ENCODE measurements at places on chromosomes 1 and 21.

GRCh38 chr1:231216498-231216897 lies 24.5 kb upstream of the GNPAT start:
- peak; percentile 87 for DNase-seq

- no peak for DNase-seq
Measured at GRCh38 chr1:37809942-37810341, 1.9 kb upstream of the YRDC start.

DNA sequence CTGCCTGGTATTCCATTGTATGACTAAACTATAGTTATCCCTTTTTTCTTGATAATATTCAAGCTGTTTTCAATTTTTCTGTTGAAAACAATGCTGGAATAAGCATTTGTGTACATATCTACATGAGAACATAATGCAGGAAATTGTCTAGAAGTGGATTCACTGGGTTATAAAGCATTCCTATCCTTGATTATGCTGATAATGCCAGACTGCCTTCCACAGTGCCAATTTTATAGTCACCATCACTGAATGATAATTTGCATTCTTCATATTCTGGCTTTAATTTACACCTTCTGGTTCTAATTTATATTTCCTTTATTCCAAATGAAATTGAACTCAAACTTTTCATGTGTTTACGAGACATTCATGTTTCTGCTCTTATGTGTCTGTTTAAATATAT lies 651.0 kb upstream of the PLXNA2 start:
- DNase-seq, result no peak

DNA sequence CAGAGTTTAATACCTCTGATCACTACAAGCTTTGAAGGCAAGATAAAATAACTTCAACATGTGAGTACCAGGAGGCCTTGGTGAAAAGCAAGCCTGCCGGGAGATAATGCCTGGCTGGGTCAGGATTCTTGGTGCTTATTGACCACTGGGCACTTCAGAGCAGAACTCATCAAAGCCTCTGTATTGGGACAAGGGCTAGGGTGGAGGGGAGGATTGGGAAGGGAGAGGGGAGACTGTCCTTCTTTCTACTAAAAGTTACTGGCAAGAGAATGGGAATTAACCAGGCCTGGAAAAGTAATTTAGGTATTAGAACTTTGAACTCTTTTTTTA lies 35.2 kb downstream of the NEK2 start:
- DNase-seq, result no peak

- DNase-seq, result no peak
Measured at GRCh38 chr1:100035214-100035613, 65.4 kb downstream of the SLC35A3 start.

DNA sequence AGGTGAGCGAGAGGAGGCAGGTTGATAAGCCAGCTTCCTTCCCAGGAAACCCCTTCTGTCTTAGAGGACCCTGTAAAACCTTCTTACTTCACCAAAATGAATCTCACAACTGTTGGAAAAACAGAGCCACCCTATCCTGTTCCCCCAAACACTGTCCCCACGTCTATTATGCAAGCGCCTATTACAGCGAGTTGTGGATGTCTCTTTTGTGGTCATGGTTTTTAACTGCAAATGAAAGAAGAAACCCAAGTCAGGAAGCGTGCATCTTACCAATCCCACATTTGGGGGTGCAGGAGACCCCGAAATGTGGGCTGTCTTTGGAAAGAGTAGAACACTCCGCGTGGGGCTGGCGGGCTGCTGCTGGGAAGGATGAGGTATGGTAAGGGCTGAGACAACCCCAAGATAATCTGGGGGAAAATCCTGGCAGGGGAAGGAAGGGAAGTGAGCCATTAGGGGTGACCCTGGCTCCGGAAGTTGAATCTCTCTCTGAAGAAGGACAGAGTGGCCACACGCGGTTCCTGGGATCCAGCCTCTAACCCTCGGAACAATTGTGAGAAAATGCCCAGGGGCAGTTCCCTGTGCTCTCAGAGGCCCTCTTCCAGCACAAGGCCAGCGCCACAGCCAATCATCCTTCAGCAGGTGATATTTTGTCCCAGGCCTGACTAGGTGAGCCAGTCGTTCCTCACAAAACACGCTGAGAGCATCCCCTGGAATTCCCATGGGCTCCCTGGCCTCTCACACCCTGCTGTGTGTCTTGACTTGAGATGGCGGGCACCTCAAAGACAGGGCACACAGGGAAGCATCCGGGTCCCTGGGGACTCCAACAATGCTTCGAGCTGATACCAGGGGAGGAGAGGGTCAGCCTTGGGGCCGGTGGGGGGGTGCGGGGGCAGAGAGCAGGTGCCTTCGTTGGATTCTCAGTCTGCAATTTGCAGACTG lies 168.5 kb upstream of the IRF2BP2 start:
- DNase-seq, result peak; percentile 8

DNA sequence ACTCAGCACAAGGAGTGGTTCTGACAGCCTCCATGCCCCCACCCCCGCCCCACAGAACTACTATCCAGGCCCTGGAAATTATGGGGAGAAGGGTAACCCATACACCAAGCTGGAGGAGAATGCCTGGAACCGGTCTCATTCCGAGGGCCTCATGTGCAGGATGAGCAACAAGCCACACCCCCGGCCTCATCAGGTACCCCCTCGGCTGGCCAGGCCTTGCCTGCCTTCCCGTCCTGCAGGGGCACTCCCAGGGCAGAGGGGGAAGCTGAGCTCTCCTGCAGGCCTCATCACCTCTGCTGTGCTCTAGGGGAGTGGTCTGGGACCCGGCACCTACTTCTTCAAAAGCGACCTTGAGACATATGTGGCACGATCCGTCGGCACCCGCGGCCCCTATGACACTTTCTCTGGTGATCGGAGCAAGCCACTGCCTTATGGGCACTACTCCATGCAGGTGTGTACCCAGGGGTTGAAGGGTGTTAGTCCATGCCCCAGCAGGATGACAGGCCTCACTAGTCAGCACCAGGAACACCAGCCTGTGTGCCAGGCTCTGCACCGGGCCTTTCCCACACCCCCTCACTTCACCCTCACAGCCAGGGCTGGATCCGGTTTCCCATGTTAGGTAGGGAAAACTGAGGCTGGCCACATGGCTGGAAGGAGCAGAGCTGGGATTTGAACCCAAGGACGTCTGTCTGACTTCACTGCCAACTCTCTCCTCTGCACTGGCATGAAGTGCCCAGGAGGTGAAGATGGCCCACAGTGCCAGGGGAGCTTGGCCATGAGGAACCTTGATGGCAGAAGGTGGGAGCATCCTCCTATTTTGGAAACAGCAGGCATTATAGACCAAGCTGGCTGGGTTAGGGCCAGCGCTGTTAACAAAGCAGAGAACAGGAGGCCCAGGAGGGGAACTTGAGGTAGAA lies 10.9 kb upstream of the TTC22 start:
- no peak for DNase-seq

GRCh38 chr21:46319186-46319585 lies 4.5 kb downstream of the C21orf58 start:
- no peak for DNase-seq

DNA sequence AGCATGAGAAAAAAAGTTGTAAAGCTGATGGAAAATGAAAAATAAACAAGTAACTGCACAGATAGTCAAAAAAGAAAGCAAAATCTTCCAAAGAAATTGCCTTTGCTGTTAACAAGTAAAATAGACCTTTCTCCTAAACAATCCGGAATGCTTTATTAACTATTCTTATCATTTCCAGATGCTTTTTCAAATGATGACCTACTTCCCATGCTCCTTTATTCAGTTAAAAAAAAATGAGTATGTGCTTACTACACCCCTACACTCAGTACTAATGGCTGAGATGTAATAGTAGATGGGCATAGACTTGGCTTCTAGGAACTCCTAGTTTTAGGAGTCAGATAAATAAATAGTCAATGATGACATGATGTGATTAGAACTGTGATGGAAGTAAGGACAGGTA lies 108.5 kb downstream of the NIBAN1 start:
- no peak for DNase-seq

DNA sequence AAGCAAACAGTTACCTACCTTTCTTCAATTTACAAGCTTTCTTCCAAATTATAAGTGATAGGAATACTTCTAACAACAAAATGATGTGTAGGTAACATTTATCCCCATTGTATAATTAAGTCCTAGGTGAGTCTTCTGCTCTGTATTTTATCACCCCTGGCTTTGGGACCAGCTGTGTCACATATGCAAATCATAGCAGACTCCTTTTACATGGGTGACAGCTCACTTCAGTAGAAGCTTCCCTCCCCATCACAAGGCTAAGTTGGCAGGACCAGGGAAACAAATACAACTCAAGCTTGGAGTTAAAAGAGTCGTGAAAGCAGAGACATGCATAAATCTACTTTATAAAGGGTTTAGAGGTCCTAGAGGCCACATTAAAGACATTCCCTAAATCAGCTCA lies 121.1 kb upstream of the RUNX1 start:
- no peak for DNase-seq

DNA sequence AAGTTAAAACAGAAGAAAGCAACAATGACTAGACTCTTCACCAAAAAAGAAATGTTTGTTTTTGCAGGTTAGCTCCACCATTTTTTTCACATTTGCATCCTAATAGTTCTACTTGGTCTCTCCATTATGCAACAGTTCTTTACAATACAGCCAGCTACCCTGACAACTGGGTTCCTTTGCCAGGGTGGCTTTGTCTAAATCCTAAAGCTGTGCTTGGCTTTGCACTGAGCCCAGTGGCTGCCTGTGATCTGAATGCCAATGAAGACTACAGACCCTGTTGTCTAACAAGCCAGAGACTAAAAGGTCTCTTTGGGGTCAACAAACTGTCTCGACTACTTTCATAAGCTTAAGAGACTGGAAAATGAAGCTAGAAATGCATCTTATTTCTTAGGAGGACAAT lies 112.0 kb downstream of the AKT3 start:
- no peak for DNase-seq

DNA sequence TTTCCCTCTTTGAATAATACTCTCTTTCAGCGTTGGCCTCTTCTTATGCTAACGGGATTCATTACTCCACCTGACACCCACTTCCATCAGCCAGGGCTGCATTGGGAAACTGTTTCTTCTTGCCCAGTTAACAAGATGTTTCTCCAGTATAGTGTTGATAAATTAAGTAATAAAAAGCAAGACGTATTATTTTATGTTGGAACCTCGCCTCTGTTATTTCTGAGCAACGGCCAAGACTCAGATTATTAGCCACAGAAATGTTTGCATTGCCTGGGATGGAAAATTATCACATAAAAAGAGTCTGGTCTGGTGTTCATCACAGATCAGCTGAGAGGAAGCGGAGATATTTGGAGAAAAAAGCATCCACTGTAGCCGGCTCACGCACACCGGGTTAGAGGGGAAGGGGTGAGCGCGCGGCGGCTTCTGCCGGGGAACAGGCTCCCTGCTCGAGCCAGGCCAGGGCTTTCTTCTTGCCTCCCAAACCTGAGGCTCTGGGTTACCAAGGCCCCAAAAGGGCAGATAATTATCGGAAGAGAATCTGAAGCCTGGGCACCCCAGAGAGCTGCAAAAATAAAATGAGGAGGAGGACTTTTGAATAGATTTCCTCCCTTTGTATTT lies 189.5 kb downstream of the PRDM16 start:
- DNase-seq, result no peak

DNA sequence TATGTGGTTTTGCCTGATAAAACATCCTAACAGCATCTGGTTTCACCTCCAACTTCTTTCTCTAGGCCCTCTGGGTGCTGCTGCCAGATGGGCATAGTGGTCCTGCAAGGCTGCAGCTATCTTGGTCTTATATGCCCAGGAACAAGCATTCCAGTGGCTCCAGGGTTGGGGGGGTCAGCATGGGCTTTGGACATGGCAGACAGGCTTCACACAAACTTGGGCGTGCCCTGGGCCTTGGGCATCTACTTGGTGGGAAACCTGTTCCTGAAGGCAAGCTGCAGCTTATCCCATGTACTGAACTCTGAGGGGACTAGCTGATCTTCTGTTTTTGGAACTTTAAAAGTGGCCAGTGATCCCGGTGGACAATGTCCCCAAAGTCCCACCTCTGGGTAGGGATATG lies 54.9 kb upstream of the ZNF678 start:
- DNase-seq, result no peak

GRCh38 chr1:17875171-17875881 lies 120.2 kb downstream of the ACTL8 start:
- DNase-seq, result no peak

GRCh38 chr1:245079021-245079609 lies 75.7 kb upstream of the KIF26B start:
- peak; percentile 73 for DNase-seq

DNA sequence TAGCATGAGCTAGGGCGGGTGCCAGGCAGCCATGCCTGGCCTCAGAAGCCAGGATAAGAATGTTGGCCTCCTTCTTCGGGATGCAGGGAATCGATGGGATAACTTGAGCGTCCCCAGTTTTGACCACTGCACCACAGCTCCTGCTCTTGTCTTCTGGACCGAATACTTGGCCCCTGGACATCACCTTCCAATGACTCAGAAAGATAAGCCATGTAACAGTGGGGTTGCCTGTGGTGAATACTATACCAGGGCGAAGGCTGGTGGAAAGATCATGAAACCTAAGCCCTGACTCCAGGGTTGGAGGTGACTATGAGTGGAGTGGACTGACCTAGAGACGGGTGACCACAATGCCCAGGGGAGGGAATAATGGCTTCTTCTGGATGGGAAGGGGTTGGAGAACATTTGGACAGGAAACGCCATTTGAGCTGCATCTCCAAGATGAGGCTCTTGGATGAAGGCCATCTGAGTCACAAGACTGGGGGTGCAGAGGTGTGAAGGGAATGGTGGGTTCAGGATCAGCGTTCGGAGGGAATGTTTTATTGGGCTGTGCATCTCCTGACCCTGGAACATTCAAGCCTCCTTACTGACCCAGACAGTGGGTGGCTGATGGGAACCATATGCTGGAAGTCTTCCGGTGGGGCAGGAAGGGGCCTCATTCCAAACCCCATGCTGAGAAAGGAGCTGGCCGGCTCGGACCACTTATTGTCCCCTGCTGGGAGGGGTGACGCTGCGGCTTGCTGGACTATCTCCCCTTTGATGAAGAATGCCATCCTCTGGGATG lies 18.5 kb upstream of the KCNE2 start:
- no peak for DNase-seq

- DNase-seq, result peak; percentile 17
Measured at GRCh38 chr1:63368131-63368530, 704 bp downstream of the ALG6 start.

DNA sequence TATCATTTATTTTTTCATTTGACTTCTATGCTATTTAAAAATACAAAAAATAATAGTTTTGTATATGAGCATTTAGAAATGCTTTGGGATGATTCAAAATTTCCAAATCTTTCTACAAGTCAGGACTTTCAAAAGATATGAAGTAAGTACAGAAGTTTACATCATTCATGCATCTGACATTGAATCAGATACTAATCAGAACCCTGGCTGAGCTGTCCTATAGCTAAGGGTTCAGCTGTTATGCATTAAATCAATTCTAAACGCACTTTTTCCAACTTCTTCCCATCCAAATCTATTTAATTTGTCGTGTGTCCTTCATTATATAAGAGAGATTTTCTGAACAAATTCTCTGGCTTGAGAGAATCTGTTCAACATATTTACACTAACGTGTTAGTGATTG lies 779.4 kb downstream of the LTN1 start:
- no peak for DNase-seq

- DNase-seq, result no peak
Measured at GRCh38 chr1:207497941-207498340, 2.0 kb downstream of the CR1 start.

- peak; percentile 15 for DNase-seq
Measured at GRCh38 chr1:207565546-207566468, 69.8 kb downstream of the CR1 start.

- DNase-seq, result peak; percentile 88
Measured at GRCh38 chr21:38244885-38245869, 11.6 kb upstream of the KCNJ15 start.
